ENCODE measurements at places on chromosomes 12 and 14.

GRCh38 chr14:90239139-90239538 is 17.2 kb upstream of the PSMC1 start:
- DNase-seq, result no peak

DNA sequence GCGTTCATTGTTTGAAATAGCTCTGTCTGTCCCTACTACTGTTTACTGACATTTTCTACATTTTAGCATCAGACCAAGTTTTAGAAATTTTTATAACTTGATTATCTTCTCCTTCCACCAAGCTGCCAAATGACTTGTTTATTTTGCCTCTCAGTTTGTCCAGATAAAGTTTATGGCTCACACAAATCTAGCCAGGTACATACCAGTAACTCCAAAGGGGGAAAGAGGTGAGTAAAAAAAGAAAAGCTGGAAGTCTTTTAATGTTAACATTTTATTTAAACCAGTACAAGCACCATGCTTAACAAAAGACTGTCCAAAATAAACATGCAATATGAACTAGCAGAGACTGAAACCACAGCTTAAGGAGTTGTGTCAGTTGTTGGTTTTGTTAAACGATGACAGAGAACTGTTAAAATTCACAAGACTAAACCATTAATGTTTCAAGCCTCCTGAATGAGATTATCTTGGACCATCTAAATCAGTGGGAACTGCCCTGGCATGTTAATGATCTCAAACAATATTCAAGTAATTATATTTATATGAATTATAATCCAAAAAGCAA is 14.5 kb downstream of the GMFB start:
- DNase-seq, result no peak

DNA sequence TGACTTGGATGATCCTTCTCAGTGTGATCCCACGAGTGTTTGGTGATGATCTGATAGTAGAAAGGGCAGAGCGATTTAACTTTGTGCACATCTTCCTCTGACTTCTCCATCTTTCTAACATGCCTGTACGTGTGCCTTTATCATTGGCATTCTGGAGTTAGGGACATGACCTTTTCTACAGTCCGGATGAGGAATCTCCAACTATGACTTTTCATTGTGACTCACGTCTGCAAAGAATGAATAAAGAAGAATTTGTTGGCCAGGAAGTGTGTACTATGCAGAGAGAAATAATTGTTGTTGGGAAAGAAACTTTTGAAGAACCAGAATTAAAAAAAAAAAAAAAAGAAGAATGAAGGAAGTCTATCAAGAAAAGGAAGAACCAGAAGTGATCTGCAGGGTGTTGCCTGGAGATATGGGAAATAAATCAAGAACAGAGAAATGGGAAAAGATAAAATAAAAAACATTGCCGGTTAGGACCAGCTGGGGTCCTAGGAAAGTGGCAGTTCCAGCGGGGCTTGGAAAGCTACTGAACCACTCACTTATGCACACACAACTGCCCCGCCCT is 25.3 kb downstream of the PPFIBP1 start:
- peak; percentile 60 for DNase-seq

DNA sequence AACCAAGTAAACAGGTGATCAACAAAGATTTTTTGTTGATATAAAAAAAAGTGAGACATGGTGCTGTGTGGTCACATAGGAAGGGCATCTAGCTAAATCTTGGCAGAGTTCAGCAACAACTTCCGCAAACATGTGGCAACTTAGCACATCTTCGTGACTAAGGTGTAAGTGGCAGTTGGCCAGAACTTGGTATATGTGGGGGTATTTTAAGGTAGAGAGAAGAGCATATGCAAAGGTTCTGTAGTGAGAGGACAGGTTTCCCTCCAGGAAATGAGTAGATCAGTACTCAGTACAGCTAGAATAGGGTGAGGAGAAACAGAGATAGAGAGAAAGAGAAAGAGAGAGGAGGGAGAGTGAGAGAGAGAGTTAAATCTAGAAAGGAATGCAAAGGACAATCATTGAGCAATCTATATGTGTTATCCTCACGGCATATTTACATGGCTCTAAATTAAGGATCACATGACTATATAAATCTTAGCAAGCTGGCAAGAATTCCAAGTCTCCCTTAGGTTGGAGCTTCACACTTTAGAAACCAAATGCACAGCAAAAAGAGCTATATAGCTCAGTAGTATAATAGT is 227.7 kb upstream of the HMGA2 start:
- no peak for DNase-seq

- no peak for DNase-seq
Observed at GRCh38 chr14:103889313-103890051, 38.8 kb upstream of the TDRD9 start.

Data from SW 1271 (cell line).